ENCODE measurements at places on chromosomes 3 and 15. TPM values are rescaled to one million over a fixed set of nuclear protein-coding genes. Genes with fewer than 3 reads are reported as not detected.

Gene USP19
- total RNA-seq, result 77.3 TPM

Gene COL8A1
- 5.3 TPM for total RNA-seq

Gene IL5RA
- not detected for total RNA-seq

DNA sequence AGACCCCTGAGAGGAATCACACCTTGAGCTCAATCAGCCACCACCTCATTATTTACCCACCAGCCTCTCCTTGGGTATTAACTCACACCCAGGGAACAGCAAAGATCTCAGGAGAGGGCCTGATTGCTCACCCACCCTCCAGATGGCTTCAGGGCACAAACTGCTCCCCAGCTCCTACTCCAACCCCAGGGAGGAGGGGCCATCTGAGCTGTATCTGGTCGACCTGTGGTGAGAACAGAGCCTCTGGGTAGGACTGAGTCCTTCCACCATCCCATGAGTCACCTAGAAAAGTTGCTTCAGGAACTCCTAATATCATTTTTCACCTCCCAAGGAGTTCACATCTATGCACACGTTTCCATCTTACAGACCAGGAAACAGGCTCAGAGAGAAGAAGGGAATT is 44.8 kb upstream of the HES1 start:
- DNase-seq, result peak; percentile 92

DNA sequence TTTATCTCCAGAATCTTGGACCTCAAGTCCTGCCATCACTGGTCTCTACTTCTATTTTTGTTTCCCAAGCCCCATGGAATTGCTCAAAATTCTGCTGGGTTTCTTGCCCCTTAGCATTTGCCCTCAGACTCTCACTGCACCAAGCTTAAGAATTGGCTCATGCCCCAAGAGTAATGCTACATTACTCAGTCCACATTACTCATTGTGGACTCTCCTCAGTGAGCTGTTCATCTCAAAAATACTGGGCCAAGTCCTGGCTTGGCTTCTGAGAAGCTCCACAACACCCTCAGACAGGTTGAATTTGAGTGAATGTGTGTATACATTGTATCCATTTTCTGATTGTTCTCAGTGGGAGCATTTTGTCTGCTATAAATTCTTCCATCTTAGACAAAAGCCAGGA is 364.4 kb upstream of the ARHGEF26 start:
- DNase-seq, result peak; percentile 44

DNA sequence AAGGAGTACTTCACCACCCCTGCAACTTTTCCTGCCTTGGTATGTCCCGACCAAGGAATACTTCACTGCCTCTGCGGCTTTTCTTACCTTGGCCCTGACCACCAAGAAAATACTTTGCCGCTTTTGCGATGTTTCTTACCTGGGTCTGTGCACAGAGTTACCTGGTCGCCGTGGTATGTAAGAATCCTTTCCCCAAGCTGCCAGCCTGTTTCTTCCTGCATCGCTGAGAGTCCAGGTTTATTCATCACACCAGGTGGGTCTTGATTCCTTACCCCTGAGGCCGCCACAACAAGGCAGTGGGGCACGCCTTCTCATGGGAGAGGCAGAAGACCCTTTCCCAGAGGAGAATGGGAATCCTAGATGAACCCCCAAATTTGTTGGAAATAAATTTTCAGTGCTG is 511.3 kb downstream of the EDEM1 start:
- DNase-seq, result no peak

DNA sequence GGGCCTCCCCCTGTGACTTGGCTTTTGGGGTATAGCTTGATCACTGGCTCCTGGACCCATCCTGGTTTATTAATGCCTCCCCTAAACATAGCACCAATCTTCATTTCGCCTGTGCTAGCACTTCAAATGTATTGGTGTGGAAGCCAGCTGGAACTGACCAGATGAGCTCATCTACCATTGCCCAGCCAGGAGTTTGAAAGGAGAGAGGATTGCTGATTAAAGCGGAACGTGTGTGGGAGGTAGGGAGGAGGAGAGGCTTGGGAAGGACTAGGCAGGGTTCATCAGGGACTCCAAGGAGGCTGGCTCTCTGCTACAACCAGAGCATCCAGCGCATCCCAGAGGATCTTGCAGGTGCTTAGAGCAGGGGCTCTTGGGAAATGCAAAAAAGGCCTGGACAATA is 34.4 kb upstream of the TLE3 start:
- DNase-seq, result no peak

GRCh38 chr3:53167418-53168174 is 6.6 kb downstream of the PRKCD start:
- DNase-seq, result no peak

DNA sequence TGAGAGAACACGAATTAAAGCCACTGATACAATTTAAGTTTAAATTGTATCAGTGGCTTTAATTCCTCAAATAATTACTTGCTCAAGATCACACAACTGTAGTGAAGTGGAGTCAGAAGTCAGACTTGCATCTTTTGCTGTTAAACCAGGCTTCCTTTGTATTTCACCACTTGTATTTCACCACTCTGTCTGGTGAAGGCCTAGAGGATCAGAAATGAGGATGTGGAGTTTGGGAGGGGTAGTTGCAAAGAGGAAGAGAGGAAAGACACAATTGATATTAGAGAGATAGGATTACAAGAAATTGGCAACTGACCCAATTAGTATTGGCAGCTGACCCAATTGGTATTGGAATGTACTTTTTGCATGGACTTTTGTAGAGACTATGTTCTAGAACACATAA is 288.1 kb upstream of the GPR149 start:
- no peak for DNase-seq

DNA sequence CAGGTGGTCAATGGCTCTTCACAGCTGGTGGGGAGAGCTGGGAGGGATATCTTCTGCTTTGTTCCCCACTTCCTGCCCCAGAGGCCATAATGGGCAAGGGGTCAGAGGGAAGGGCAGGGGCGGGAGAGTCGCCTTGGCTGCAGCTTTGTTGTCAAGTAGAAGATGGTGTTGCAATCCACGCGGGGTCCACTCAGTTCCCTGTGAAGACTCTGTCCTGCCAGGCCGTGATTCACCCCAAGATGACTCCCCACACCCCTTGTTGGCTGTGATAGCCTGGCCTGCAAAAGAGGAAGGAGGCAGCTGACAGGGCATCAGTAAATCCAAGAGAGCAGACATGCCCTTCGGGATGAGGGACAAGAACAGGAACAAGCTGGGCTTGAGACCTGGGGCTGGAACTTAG is 6.9 kb downstream of the GALNT15 start:
- DNase-seq, result peak; percentile 13

DNA sequence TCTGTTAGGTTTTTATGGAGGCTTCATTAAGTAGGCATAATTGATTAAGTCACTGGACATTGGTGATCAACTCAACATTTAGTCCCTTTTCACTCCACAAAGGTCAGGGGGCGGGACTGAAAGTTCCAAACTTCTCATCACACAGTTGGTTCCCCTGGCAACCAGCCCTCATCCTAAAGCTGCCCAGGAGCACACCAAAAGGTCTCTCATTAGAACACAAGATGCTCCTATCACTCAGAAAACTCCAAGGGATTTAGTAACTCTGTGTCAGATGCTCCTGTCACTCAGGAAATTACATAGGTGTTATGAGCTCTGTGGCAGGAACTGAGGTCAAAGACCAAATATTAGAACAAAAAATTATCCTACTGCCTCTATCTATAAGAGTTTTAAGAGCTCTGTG is 321.5 kb downstream of the OTOL1 start:
- no peak for DNase-seq

DNA sequence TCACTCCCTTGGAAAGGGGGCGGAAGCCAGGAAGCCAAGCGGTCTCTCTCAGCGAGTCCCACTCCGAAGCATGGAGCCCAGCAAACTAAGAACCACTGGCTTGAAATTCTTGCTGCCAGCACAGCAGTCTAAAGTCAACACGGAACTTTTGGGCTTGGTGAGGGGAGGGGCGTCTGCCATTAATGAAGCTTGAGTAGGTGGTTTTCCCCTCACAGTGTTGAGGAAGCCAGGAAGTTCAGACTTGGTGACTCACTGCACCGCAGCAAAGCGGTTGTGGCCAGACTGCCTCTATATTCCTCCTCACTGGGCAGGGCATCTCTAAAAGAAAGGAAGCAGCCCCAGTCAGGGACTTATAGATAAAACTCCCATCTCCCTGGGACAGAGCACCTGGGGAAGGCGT is 665.4 kb upstream of the CBLB start:
- peak; percentile 97 for DNase-seq

- DNase-seq, result no peak
These were observed 380.4 kb downstream of the ROBO2 start for GRCh38 chr3:77420336-77420735.

DNA sequence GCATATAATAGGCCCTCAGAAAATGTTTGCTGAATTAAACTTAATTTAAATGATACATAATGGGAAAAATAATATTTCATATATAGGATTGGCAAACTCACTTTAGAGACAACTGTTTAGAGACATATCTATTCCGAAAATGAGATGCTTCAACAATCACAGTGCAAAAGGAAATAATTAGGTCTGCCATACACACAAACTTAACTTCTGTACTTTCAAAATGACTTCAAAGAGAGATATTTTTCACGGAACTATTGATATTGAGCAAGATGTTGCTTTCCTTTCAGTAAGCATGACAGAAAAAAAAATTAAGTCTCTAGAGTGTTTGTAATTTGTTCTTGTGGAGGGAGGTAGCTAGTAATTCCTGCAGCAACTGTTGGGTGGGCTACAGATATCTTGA is 769.5 kb downstream of the TUSC7 start:
- no peak for DNase-seq

DNA sequence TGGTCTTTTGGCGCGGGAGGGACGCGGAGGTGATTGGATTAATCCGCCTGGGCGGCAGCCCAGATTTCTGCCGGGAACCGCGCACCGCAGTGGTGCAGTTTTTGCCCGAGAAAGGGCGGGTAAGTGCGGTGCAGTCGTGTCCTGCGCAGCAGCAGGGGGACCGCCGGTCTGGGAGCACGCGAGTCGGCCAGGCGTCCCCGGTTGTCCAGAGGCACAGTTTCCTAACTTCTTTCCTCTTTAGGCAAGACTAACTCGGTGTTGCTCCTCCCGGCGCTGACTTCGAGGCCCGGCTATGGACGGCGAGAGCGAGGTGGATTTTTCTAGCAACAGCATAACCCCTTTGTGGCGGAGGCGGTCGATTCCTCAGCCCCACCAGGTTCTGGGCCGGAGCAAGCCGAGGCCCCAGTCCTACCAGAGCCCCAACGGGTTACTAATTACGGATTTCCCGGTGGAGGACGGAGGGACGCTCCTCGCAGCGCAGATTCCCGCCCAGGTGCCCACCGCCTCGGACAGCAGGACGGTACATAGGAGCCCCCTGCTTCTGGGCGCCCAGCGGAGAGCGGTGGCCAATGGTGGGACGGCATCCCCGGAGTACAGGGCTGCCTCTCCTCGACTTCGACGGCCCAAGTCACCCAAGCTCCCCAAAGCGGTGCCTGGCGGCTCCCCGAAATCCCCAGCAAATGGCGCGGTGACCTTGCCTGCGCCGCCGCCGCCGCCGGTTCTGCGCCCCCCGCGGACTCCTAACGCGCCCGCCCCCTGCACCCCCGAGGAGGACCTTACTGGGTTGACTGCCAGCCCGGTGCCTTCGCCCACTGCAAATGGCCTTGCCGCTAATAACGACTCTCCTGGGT is 736 bp downstream of the ARHGEF26 start:
- DNase-seq, result peak; percentile 58

DNA sequence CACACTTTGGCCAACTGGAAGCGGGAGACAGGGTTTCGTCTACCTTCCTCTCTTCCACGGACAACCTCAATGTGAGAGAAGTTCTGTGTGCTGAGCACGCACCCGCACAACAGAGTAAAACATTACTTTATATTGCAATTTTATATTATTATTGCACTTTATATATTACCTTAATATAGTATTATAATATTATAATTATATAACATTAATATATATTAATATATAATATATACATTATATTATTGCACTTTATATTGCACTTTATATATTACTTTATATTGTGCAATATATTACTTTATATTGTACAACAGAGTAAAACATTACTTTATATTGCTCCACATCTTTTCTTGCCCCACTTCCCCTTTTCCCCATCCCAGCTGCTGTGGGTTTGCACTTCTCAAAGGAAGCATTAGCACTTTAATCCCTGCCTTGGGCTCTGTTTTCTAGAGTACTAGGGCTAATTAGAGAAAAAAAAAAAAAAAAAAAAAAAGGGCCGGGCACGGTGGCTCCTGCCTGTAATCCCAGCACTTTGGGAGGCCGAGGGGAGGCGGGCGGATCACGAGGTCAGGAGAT is 76.4 kb upstream of the SLC4A7 start:
- no peak for DNase-seq

DNA sequence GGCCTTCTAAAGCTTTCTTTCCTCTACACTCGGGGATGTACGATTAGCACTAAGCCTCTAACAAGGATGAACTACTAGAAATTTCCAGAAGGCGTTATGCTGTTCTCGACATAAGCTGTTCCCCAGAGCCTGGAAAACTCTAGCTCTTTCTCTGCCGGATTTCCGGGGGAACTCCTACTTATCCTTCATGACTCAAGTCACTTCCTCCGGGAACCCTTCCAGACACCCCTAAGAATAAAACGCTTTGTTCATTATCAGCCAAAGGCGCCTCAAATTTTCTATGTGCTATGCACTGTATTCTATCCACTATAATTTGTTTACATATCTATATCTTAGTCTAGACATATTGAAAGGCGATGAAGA is 455 bp upstream of the SNAP23 start:
- peak; percentile 66 for DNase-seq

DNA sequence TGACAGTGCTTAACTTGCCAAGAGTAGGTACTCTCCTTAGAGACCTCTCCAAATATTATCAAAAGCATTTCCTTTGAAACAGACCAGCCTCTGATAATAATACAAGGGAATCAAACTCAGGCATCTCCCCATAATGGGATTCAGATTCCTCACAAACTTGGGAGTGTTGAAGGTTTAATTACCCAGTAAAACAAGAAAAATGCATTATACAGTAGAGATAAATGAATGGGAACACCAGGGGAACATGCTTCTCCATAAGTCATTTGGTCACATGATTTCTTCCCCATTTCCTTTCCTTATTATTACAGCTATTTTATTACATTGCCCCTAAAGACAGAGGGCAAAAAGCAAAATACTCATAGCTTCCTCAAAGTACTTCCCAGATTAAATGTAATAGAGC is 325.0 kb upstream of the CDIN1 start:
- no peak for DNase-seq

DNA sequence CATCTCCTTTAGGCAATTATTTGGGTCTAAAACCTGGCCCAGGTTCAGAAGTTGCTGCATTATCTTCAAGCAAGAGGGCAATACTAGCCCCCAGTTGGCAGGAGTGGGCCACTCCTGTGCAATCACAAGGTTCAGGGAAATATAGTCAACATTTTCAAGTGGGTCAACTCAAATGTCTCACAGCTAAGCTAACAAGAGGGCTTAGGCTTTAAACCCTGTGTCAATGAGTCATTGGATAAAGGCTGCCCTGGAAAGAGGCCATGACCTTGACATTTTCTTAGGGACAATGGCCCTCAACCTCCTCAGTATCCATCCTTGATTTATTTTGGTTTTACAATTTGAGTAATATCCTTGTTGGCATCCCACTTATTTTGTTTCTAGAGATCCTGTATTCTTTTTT is 73.5 kb upstream of the DCP1A start:
- DNase-seq, result no peak
